ENCODE measurements at places on chromosomes 3 and 15. TPM values are rescaled to one million over a fixed set of nuclear protein-coding genes. Genes with fewer than 3 reads are reported as not detected.

ANKRD34C gene
- total RNA-seq: not detected

FAN1 gene
- 20.8 TPM for total RNA-seq

KLHL40 gene
- not detected for total RNA-seq

SPINK8 gene
- not detected for total RNA-seq

IGDCC3 gene
- total RNA-seq: not detected

ADPRH gene
- total RNA-seq: 4.5 TPM

NEK10 gene
- 16.2 TPM for total RNA-seq

KBTBD13 gene
- not detected for total RNA-seq

GALNT15 gene
- 9.1 TPM for total RNA-seq

SLC22A14 gene
- 0.66 TPM for total RNA-seq

IQCF5 gene
- not detected for total RNA-seq

CCDC39 gene
- total RNA-seq: not detected

GOLGA6L7 gene
- not detected for total RNA-seq

All from smooth muscle cell of the pulmonary artery (primary cell).